SK-N-SH (cell line): ENCODE measurements at places on chromosomes 2 and 18. TPM values are rescaled to one million over a fixed set of nuclear protein-coding genes. Genes with fewer than 3 reads are reported as not detected.

Gene EHBP1
- 62.7 and 64.9 TPM in 2 replicates for polyA plus RNA-seq

- H3K4me3 ChIP-seq = no peak overlapping the region
- no peak overlapping the region for H3K27ac ChIP-seq
- H3K36me3 ChIP-seq = no peaks in the 10 kb centered on the region
- DNase-seq = no peak
Measured at GRCh38 chr18:11035814-11036495, 113.4 kb downstream of the PIEZO2 start.

DNA sequence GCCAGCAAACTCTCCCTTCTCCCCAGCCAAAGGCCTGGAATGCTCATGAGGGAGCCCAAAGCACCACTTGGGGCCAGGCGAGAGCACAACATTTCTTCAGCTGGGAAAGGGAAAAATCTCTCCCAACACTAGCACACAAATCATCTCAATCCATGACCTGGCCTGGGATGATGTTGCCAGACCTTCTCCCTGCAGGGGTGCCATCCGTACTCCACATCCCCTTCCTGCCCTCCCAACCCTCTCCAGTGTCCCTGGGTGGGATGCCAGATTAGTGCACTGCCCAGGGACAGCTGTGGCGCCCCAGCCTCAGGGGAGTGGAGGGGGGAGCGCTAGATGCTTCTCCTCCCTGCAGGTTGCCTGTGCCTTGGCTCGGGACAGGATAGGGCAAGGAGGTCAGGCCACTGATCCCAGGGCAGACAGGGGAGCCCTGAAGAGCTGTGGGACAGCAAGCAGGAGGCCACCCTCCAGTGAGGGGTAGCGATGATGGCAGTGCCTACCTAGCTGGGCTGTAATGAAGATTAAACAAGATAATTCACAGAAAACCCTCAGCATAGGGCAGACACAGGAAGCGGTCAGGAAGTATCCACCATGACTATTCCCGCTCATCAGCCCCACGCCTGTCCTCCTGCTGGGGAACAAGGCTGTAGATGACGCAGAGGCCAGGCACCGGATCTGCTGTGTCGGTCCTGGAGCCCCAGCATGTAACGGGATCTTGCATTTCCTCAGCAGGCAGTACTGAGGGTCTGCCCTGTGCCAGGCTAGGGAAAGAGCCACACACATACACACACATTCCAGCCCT is 31.1 kb downstream of the SERTAD2 start:
- no peaks in the 10 kb centered on the region for H3K27me3 ChIP-seq
- no peak for DNase-seq
- H3K4me1 ChIP-seq = peaks cover 14% of the 10 kb centered on the region; the same call in 1 of the 2 replicates

DNA sequence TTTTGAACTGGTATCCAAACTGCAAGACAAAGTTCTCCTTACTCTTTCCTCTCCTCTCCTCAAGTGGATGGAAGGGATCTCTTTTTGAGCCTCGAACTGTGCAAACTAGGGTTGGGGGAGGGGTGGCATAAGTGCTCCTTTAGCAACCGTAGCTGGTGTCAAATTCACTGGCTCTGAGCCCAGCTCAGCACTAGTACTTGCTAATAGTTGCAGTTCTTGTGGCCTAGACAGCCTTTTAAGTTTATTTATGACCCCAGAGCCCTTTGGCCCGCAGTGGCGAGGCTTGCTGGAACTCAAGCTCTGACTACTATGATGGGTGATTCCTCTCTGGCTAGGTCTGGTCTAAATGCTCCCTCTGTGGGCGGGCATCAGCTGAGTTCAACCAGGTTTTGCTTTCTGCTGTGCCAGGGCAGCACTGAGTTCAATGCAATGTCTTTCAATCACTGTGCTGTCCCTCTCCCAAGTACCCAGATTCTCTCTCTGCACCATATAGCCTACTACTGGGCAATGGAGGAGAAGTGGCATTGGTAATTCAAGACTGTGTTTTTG is 528.4 kb upstream of the SYT4 start:
- DNase-seq = no peak
- H3K4me3 ChIP-seq = no peak overlapping the region
- H3K4me1 ChIP-seq = no peaks in the 10 kb centered on the region
- no peak overlapping the region for H3K27ac ChIP-seq
- H3K27me3 ChIP-seq = no peaks in the 10 kb centered on the region

Gene CYBRD1
- 21.1 and 34.8 TPM in 2 replicates for polyA plus RNA-seq

DNA sequence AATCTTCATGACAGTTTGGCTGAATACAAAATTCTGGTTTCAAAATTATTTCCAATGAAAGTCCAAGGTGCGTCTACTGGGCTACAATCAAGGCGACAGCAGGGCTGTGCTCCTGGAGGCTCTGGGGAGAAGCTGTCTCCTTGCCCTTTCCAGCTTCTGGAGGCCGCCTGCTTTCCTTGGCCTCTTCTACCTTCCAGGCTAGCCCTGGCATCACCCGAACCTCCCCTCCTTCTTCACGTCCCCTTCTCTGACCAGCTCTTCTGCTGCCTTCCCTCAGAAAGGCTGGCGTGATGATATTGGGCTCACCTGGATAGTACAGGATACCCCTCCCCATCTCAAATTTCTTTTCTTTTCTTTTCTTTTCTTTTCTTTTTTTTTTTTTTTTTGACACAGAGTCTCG is 115.5 kb downstream of the KCNF1 start:
- no peak overlapping the region for H3K4me3 ChIP-seq
- no peaks in the 10 kb centered on the region for H3K27me3 ChIP-seq
- DNase-seq = no peak
- H3K4me1 ChIP-seq = no peaks in the 10 kb centered on the region

Gene DLX1
- 0.07 and 0.13 TPM in 2 replicates for polyA plus RNA-seq
